CD4-positive, alpha-beta T cell treated with Interferon alpha-2 for 1 hour (primary cell): ENCODE measurements at places on chromosomes 2 and 18.

- DNase-seq: no peak
Measured at GRCh38 chr2:217947383-217948350, 55.1 kb downstream of the TNS1 start.

DNA sequence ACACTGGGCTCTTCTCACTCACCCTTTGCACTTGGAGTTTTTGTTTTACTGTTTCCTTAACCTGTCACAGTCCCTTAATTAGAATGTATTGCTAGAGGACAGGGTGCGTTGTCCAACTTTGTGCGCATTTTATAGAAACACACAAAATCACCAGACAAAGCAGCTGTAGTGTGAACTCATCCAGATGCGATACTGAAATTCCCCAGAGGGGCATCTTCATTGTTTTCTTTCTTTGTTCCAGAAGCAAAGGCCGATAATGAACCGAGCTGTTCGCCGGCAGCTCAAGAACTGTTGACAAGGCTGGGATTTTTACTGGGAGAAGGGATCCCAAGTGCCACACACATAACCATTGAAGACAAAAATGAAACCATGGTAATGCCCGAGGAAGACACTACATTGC is 137.6 kb downstream of the WDSUB1 start:
- DNase-seq: no peak

DNA sequence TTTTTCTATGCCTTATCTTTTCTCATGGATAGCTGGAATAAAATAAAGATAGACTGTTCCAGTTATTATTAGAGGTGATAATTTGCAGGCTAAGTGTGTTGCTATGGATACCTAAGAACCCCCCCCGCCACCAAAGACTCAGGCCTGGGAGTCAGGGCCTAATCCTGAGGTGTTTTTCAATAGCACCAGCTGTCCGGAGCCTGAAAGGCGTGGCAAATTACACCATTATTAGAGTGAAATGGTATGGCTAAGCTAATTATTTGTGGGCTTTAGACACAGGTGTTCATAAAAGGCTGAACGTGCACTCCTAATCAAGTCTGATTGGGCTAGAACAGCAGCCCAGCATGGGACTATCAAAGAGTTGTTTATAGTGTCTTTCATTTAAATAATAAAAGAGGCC is 293.2 kb upstream of the DCC start:
- DNase-seq: no peak

- no peak for DNase-seq
Measured at GRCh38 chr2:72815655-72816278, 10.1 kb downstream of the EXOC6B start.

GRCh38 chr2:145771525-145771924 is 1251.6 kb upstream of the ZEB2 start:
- no peak for DNase-seq
